Naive B cell (primary cell): ENCODE measurements at places on chromosomes 3 and 15.

GRCh38 chr15:22855791-22856190 lies 17.3 kb downstream of the NIPA2 start:
- no peak overlapping the region for H3K4me3 ChIP-seq
- H3K27me3 ChIP-seq = no peaks in the 10 kb centered on the region
- peaks cover 8% of the 10 kb centered on the region for H3K4me1 ChIP-seq
- H3K27ac ChIP-seq = no peak overlapping the region

- DNase-seq = no peak
- no peak overlapping the region for H3K27ac ChIP-seq
- no peaks in the 10 kb centered on the region for H3K36me3 ChIP-seq
- peaks cover 14% of the 10 kb centered on the region for H3K27me3 ChIP-seq
- peaks cover 21% of the 10 kb centered on the region for H3K4me1 ChIP-seq
- no peak overlapping the region for H3K4me3 ChIP-seq
Measured at GRCh38 chr3:195059006-195059350, 212.0 kb downstream of the XXYLT1 start.

GRCh38 chr3:14336749-14337598 lies 65.4 kb upstream of the SLC6A6 start:
- no peak overlapping the region for H3K4me3 ChIP-seq
- no peak for DNase-seq
- H3K27me3 ChIP-seq = no peaks in the 10 kb centered on the region

- H3K27ac ChIP-seq = peak overlapping the region; percentile 62
- H3K4me1 ChIP-seq = peaks cover 32% of the 10 kb centered on the region
- no peaks in the 10 kb centered on the region for H3K27me3 ChIP-seq
Measured at GRCh38 chr15:90159213-90159612, 41.9 kb upstream of the SEMA4B start.

- peaks cover under 1% of the 10 kb centered on the region for H3K36me3 ChIP-seq
- no peak for DNase-seq
- H3K4me3 ChIP-seq = no peak overlapping the region
- H3K27me3 ChIP-seq = no peaks in the 10 kb centered on the region
- H3K4me1 ChIP-seq = peaks cover 73% of the 10 kb centered on the region
Measured at GRCh38 chr3:19960696-19961095, 13.8 kb downstream of the RAB5A start.

DNA sequence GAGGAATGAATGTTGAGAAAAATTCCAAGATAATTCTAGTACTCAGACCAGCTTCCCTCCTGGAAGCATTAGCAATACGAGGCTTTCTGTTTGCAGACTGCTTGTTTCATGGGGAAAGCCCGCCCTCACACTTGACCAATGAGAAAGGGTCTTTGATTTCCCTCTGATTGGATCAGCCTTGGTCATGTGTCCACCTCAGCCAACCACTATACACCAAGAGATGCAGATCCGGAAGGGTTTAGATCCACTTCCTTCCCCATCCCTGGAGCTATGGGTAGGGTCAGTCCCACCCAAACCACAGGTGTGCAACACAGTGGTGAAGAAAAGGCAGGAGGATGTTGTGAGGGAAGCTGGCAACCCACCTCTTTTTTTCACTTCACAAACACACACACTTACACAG lies 154.7 kb downstream of the SV2B start:
- no peaks in the 10 kb centered on the region for H3K36me3 ChIP-seq
- H3K4me3 ChIP-seq = no peak overlapping the region
- peaks cover 23% of the 10 kb centered on the region for H3K27me3 ChIP-seq
- H3K27ac ChIP-seq = no peak overlapping the region

GRCh38 chr3:25820366-25820765 lies 30.5 kb downstream of the OXSM start:
- no peaks in the 10 kb centered on the region for H3K4me1 ChIP-seq
- H3K27me3 ChIP-seq = no peaks in the 10 kb centered on the region
- no peak for DNase-seq
- no peak overlapping the region for H3K27ac ChIP-seq
- no peak overlapping the region for H3K4me3 ChIP-seq
- no peaks in the 10 kb centered on the region for H3K36me3 ChIP-seq

- DNase-seq = no peak
- H3K27ac ChIP-seq = no peak overlapping the region
- peaks cover 3% of the 10 kb centered on the region for H3K4me1 ChIP-seq
- H3K36me3 ChIP-seq = no peaks in the 10 kb centered on the region
Measured at GRCh38 chr15:90149609-90150340, 47.5 kb upstream of the IDH2 start.

GRCh38 chr3:136787349-136787748 lies 31.6 kb upstream of the SLC35G2 start:
- H3K36me3 ChIP-seq = no peaks in the 10 kb centered on the region
- no peak overlapping the region for H3K4me3 ChIP-seq
- H3K4me1 ChIP-seq = no peaks in the 10 kb centered on the region
- H3K27me3 ChIP-seq = peaks cover 2% of the 10 kb centered on the region

DNA sequence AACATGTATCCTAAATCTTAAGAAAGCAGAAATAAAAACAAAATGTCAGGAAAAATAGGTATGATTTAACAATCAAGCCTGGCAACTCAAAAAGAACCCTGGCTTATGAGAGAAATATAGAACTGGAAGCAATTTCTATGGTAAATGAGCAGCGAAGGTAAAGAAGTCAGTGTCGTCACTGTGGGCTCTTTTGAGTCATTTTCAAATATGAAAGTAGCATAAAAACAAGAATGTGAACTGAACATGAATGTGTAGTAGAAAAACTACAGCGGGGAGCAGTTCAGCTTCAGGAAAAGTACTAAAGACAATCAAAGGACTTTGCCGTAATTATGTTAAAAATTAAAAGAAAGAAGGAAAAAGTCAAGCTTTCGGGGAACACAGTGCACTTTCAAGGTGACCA lies 17.5 kb downstream of the LSG1 start:
- no peak overlapping the region for H3K4me3 ChIP-seq
- H3K27ac ChIP-seq = no peak overlapping the region
- H3K4me1 ChIP-seq = no peaks in the 10 kb centered on the region
- no peaks in the 10 kb centered on the region for H3K27me3 ChIP-seq
- H3K36me3 ChIP-seq = peaks cover 53% of the 10 kb centered on the region

- H3K27ac ChIP-seq = no peak overlapping the region
- no peak for DNase-seq
- H3K27me3 ChIP-seq = no peaks in the 10 kb centered on the region
- no peaks in the 10 kb centered on the region for H3K4me1 ChIP-seq
- no peak overlapping the region for H3K4me3 ChIP-seq
Measured at GRCh38 chr3:191915712-191916111, 454.7 kb downstream of the PYDC2 start.

GRCh38 chr3:4065085-4065484 lies 238.1 kb upstream of the SETMAR start:
- H3K27me3 ChIP-seq = no peaks in the 10 kb centered on the region
- H3K36me3 ChIP-seq = peaks cover 5% of the 10 kb centered on the region

DNA sequence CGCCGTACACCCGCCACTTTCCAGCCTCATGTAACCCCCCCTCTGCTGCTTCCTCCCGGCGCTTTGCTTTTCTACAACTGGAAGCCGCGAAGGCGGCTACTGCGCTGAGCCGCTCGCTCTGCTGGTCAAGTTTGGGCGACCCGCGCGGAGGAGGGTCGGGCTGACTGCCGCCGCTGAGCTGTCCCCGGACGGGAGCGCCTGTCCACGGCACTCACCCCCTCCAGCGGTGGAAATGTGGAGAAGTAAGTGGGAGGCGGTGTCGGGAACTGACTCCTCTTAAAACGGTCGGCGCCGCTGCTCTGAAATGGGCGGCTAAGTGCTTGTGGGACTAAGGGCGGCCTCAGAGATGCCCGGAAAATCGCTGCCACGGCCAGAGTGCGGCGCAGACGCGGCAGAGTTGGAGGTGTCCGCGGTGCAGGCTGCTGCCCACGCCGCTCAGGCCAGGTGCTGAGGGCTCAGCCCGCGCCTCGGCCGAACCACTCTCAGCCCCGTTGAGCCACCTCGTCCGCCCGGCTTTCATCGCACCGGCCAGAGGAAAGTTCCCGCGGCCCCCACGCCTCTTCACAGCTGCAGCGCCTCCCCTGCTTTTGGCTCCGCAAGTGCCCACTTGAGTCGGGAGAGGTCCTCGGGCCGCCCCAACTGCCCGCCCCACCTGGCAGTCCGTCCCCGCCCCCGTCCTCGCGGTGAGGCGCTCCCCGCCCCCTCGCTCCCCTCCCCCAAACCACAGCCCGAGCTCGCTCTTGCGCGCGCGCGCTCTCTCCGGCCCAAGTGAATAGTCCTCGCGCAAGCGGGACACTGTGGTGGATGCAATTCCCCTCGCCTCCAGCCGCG lies at the start of gene EPHA6:
EPHA6 (plus strand) TSS at position 775 of the 831 bp plus-strand sequence.
- H3K27ac ChIP-seq = no peak within 1 kb of the TSS
- no peak for DNase-seq
- H3K4me1 ChIP-seq = peaks cover 7% of the 10 kb centered on the region
- peak within 1 kb of the TSS; percentile 77 for H3K4me3 ChIP-seq

GRCh38 chr3:190768891-190769290 lies 93.6 kb downstream of the GMNC start:
- no peaks in the 10 kb centered on the region for H3K27me3 ChIP-seq
- H3K36me3 ChIP-seq = no peaks in the 10 kb centered on the region
- DNase-seq = no peak
- H3K27ac ChIP-seq = no peak overlapping the region

GRCh38 chr3:45368382-45368781 lies 20.0 kb upstream of the LARS2 start:
- H3K4me3 ChIP-seq = no peak overlapping the region
- H3K4me1 ChIP-seq = no peaks in the 10 kb centered on the region
- no peak for DNase-seq
- H3K27ac ChIP-seq = no peak overlapping the region
- peaks cover 13% of the 10 kb centered on the region for H3K27me3 ChIP-seq
- H3K36me3 ChIP-seq = peaks cover 9% of the 10 kb centered on the region

DNA sequence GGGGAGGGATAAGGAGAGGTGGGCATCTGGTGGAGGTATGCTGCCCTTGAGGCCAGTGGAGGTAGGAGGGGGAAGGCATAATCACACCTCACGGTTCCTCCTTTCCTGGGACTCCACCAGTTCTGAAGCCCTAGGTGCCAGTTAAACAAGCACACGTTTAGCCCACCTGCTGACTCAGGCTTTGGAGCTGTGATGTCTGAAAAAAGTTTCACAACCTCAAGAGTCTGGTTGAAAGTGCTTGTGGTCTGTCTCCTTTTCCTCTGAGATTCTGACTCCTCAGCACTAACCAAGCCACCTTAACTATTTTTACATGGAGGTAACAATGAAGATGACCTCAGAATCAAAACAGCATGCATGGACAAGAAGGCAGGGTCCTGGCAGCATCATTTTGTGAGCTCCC lies 23.0 kb downstream of the HPS3 start:
- peaks cover 16% of the 10 kb centered on the region for H3K36me3 ChIP-seq
- peak overlapping the region; percentile 63 for H3K27ac ChIP-seq
- no peak for DNase-seq

- H3K27ac ChIP-seq = peak overlapping the region; percentile 92
- H3K4me3 ChIP-seq = peak overlapping the region; percentile 88
- peaks cover 5% of the 10 kb centered on the region for H3K36me3 ChIP-seq
- DNase-seq = no peak
- H3K27me3 ChIP-seq = no peaks in the 10 kb centered on the region
Measured at GRCh38 chr3:49413338-49413734, 1.1 kb downstream of the TCTA start.

DNA sequence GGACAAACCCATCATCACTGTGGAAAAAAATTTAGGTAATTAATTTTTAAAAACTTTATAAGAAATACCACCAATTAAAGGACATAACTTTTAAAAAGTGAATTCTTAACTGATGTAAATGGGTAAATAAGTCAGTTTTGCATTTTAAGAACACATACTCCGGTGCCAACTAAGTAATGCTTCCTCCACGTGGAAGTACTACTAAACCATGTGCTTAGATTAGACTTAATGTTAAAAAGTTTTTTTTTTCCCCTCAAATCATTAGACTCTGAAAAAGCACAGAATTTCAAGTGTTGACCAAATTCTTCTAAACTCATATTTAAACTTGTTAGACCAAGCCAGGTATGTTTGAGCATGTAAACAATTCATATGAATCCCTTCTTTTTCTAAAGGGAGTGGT lies 242.0 kb downstream of the NFKBIZ start:
- no peaks in the 10 kb centered on the region for H3K27me3 ChIP-seq
- H3K4me3 ChIP-seq = no peak overlapping the region
- no peak for DNase-seq
- no peaks in the 10 kb centered on the region for H3K36me3 ChIP-seq

DNA sequence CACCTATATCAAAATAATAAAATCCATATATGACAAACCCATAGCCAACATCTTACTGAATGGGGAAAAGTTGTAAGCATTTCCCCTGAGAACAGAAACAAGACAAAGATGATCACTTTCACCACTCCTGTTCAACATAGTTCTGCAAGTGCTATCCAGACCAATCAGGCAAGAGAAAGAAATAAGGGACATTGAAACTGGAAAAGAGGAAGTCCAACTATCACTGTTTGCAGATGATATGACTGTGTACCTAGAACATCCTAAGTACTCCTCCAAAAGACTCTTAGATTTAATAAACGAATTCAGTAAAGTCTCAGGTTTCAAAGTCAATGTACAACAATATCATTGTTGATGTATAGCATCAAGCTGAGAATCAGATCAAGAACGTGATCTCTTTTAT lies 35.6 kb upstream of the FGF7 start:
- DNase-seq = no peak
- no peaks in the 10 kb centered on the region for H3K27me3 ChIP-seq
- no peak overlapping the region for H3K27ac ChIP-seq
- no peaks in the 10 kb centered on the region for H3K4me1 ChIP-seq
- H3K36me3 ChIP-seq = no peaks in the 10 kb centered on the region

- peak overlapping the region; percentile 82 for H3K27ac ChIP-seq
- H3K4me3 ChIP-seq = no peak overlapping the region
- DNase-seq = no peak
- H3K36me3 ChIP-seq = no peaks in the 10 kb centered on the region
Measured at GRCh38 chr15:41936649-41937567, 35.4 kb downstream of the EHD4 start.

- no peak overlapping the region for H3K27ac ChIP-seq
- peaks cover 4% of the 10 kb centered on the region for H3K4me1 ChIP-seq
- no peak for DNase-seq
- no peak overlapping the region for H3K4me3 ChIP-seq
Measured at GRCh38 chr15:94582368-94582767, 351.0 kb downstream of the MCTP2 start.

DNA sequence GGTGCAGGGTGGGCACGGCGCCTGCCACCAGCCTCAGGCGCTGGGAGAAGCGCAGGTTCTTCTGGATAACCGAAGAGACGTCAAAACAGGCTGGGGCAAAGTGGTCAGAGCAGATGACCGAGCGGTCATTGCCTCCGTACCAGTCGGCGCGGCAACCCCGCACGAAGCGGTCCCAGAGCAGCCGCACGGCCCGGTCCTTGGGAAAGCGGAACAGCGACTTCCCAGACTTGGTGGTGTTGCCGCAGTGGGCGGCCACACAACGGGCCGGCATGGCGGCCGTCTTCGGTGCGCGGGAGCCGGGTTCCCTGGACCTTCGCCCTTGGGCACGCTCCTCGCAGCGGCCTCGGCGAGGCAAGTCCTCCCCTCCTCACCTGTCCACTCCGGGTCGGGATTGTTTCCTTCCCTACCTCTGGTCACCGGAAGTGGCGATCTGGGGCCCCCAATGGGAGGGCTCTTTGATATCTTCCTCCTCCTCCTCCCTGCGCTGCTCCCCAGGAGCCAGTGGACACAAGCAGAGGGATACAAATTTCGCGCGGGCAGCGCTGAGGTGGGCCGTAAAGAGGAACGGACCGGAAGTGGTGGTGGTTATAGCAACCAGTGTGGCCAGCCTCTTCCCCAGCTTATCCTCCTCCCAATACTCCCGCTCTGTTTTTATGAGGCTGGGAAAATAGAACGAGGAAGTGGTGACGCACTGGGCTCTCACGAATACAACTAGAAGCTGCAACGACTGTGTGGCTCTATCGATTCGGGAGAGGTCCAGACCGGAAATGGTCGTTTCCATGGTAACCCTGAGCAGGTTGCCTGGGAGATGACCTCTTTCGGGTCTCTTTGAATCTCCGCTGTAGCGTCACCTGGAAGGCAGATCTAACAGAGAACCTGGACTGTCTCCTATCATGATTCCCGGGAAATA lies at the start of the genes LRRC49 and THAP10:
LRRC49 (plus strand) TSS at position 825 of the 910 bp plus-strand sequence; CDS start at position 894, 69 bp downstream.
THAP10 (minus strand) TSS at position 432 of the 910 bp plus-strand sequence; CDS start at position 271, 161 bp downstream.
- peak within 1 kb of the TSS; percentile 95 for H3K4me3 ChIP-seq
- peak within 1 kb of the TSS; percentile 83 for H3K27ac ChIP-seq
- H3K4me1 ChIP-seq = peaks cover 7% of the 10 kb centered on the region
- H3K36me3 ChIP-seq = no peaks in the 10 kb centered on the region
